ENCODE measurements at places on chromosomes 2 and 18. TPM values are rescaled to one million over a fixed set of nuclear protein-coding genes. Genes with fewer than 3 reads are reported as not detected.

Gene CCDC141
- total RNA-seq, result not detected

Gene CNDP1
- not detected for total RNA-seq

Gene HRH4
- not detected for total RNA-seq

Gene FMNL2
- total RNA-seq, result 37.7 TPM

Gene WDR12
- total RNA-seq, result 79.9 TPM
